ENCODE measurements at places on chromosomes 12 and 14. TPM values are rescaled to one million over a fixed set of nuclear protein-coding genes. Genes with fewer than 3 reads are reported as not detected.

- DNase-seq, result no peak
Observed at GRCh38 chr12:97142737-97143410, 235.8 kb downstream of the NEDD1 start.

DNA sequence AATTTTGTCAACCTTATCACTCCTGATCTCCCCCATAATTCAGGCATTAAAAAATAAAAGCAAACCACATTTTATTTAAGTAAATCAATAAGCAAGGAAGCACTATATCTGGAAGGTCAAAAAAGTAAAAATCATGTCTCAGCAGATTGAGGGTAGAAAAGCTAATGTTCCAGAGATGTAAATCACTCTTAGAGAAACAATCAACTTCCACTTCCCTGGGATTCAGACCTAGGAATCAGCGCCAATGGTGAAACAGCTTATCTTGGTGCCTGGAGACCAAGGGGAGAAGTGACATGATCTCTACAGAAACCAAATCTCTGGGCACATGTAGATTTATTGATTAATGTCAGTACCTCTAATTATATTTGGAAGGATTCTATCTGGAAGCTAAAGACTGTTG, 10.9 kb upstream of the SNX6 start:
- DNase-seq, result no peak

DNA sequence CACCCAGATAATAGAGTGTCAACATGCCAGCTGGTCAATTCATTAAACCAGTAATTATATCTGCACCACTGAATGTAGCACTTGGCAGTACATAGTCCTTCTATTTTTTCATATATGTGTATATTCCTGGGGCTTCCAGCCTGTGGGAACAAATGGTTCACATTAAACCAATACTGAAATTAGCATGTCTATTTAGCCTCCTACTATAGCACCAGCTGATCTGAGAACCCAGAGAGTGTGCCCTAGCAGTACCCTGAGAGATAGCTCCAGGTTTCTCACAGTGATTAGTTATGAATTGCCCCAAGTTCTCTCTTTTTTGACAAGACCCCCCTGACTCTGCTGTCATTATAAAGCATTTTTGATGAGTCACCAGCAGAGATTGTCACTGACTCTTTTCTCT, 1097.3 kb upstream of the FLRT2 start:
- DNase-seq, result no peak

Gene LALBA
- total RNA-seq, result not detected

Gene PIWIL1
- total RNA-seq, result not detected
